Stimulated activated CD4-positive, alpha-beta T cell treated with anti-CD3 and anti-CD28 coated beads, Interleukin-1b, Interleukin-23, amount 100 ng/mL, for 1 hour (primary cell): ENCODE measurements at places on chromosomes 5 and 9.

DNA sequence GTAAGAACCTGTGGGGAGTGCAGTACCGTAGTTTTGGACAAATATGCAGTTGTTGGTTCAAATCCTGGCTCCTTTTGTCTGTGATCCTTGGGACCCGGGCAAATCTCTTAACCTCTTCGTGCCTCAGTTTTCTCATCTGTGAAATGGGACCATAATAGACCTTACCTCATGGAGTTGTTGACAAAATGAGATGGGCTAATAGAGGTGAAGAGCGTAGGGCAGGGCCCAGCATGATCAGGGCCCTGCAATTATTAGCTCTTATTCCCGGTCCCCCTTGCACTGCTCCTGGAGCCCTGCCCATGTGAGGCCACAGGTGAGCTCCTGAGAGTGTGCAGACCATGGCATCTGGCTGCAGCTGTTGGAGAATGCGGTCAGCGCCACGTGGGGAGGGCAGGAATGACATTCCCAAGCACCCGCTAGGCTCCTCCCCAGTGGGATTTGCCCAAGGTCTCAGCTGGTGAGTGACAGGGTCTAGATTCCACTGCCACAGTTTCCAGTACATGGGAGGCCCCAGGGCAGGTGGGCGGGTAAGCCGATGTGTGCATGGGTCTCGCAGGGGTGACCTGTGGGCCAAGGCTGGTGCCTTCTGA lies 41.0 kb downstream of the NEK6 start:
- no peak for DNase-seq

DNA sequence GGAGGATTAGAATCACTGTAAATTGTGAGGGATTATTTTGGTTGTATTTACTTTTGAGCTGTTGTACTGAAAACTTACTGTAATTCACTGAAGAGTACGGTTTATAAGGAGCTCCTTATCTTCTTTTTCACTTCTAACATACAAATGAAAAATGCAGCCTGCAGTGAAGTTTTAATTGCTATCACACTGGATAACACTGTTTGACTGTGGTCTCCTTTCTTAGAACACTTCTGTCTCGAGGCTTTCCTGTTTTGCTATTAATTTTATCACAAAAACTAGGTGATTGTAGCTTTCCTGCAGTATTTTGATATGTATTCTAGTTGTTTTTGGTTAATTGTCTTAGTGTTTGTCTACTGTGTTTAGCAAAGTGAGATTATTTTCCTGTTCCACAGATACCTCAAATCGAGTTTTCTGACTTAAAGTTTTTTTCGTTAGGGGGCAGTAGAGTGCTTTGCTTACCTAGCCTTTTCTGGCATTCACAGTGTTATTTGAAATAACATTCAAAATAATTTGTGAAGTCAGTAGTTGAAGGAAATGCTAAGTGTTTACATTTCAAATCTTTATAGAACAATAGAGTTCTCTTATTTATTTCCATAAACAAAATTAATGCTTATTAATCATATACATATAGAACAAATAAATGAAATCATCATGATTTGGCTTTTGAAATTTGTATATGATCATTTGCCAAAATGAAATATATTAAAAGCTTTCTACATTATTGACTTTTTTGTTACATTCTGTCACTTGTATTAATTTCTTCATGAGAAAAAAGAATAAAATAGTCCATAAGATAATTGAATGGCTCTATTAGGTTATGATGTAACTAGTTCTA lies 52.9 kb downstream of the COMMD10 start:
- no peak for DNase-seq

GRCh38 chr9:116313638-116314037 lies 160.0 kb downstream of the PAPPA start:
- DNase-seq, result no peak

DNA sequence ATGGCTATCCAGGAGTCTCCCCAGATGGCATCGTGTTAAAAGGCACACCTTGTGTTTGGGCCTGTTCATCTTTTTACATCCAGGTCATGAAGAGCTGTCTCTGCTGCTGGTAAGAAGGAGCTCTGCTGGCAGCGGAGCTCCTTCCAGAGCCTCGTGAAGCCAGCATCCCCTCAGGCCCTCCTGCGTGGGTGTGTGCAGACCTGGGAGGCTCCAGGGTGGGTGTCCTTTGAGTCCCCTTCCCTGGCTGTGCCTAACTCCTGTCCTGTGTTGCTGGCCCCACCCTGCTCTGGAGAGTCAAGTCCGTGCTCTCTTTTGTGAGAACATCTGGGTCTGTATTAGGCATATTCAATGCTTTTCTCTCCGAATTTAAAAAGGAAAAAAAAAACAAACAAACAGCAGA lies 149.6 kb upstream of the IRX2 start:
- no peak for DNase-seq

DNA sequence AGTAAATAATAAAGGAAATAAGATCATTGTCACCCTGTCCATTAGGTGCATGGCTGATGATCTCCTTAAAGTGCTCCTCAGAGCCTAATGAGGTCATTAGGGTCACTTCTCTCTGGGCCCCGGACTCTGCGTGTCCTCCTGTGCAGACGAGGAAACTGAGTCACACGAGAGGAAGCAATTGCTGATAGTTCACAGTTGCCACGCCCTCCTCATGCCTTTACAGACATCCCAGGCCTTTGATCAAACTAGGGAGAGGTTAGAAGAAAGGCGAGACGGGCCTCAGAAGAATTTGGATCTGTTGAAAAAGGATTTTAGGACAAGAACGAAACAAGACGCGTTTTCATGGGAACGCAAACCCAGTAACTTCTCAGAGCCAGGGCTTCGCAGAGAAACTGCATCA lies 32.0 kb upstream of the MSX2 start:
- DNase-seq, result no peak

- peak; percentile 37 for DNase-seq
Measured at GRCh38 chr9:90142580-90142979, 500.0 kb downstream of the DIRAS2 start.

- no peak for DNase-seq
Measured at GRCh38 chr5:20030125-20030524, 42.1 kb upstream of the CDH18 start.
